ENCODE measurements at places on chromosomes 5 and 9.

- DNase-seq, result no peak
Observed at GRCh38 chr9:128169925-128170324, 9.9 kb downstream of the BBLN start.

GRCh38 chr5:138963763-138964371 is 88.7 kb upstream of the LRRTM2 start:
- DNase-seq, result no peak

DNA sequence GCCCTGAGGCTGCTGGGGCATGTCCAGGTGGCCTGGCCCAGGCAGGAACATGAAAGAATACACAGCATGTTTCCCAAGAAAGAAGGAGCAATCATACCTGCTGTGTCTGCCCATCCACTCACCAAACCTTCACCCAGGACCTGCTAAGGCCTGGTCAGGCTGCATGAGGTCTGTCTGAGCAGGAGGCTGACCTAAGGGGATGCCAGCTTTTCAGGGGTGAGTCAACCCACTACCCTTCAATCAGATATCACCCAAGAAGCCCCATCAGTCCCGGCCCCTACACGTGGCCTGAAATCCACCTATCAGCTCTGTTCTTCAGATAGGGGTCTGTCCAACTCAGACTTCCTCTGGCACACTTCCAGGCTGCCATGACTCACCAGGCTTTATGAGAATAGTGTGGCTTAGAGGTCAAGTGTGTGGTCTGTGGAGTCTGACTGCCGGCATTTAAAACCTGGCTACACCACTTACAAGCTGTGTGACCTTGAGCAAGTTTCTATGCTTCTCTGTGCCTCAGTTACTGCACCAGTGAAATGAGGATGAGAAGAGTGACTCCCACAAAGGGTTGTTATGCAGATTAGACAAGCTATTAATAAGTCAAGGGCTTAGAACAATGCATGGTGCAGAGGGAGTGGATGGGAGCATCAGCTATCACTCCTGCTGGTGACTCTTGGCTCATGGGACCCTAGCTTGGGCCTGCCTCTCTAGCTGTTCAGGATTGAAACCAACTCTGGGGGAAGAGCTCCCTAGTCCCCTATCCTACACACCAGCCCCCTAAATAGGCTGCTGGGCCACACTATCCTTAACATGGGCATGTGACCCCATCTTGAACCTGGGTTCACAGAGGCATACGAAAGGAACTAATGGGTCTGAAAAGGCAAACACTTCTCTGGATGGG is 130.3 kb downstream of the PAX5 start:
- peak; percentile 12 for DNase-seq

GRCh38 chr9:4865681-4866080 is 72.9 kb downstream of the RCL1 start:
- no peak for DNase-seq

GRCh38 chr9:21974722-21975409 is 19.3 kb downstream of the CDKN2A start:
- DNase-seq, result no peak

- DNase-seq, result no peak
Observed at GRCh38 chr5:23158179-23158578, 305.0 kb upstream of the CDH12 start.

GRCh38 chr9:33923998-33924701 is 107.2 kb downstream of the UBE2R2 start:
- no peak for DNase-seq

DNA sequence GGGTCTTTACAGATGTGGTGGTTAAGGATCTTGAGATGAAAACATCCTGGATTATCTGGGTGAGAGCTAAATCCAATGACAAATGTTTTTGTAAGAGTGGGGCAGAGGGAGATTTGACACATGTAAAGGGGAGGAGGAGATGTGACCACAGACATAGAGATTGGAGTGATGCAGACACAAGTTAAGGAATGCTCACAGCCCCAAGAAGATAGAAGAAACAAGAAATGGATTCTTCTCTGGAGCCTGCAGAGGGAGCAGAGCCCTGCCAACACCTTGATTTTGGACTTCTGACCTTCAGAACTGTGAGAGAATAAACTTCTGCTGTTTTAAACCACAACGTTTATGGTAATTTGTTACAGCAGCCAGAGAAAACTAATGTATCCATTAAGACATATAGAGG is 21.7 kb downstream of the ITGA2 start:
- DNase-seq, result no peak

GRCh38 chr9:97188545-97188944 is 118.9 kb upstream of the CCDC180 start:
- DNase-seq, result no peak
